ENCODE measurements at places on chromosomes 1 and 21. TPM values are rescaled to one million over a fixed set of nuclear protein-coding genes. Genes with fewer than 3 reads are reported as not detected.

Gene ADCY10
- total RNA-seq, result 0.07 TPM

Gene GJA4
- total RNA-seq, result 35.9 TPM

Gene OR2T29
- not detected for total RNA-seq

Gene UBASH3A
- not detected for total RNA-seq

Gene ACTL8
- total RNA-seq, result not detected

Gene LCE1F
- not detected for total RNA-seq

Gene WLS
- 140 TPM for total RNA-seq

Gene MTOR
- total RNA-seq, result 65.8 TPM

Gene KRTAP13-2
- total RNA-seq, result not detected

Gene SLAMF9
- total RNA-seq, result not detected

Gene RGS16
- total RNA-seq, result not detected

Gene ERICH3
- total RNA-seq, result not detected

Gene SPATA21
- under 0.01 TPM for total RNA-seq

Gene HES4
- 9.9 TPM for total RNA-seq

Gene OR6K3
- not detected for total RNA-seq

Gene SLC30A2
- total RNA-seq, result not detected

Gene PI4KB
- 43.9 TPM for total RNA-seq

Gene PCNX2
- total RNA-seq, result 9.1 TPM

Gene FAM110D
- total RNA-seq, result 0.66 TPM

Gene HDGF
- 275 TPM for total RNA-seq

Gene CHI3L1
- total RNA-seq, result 2.9 TPM

Gene CRYAA
- total RNA-seq, result not detected

Gene FALEC
- total RNA-seq, result not detected

Gene LMX1A
- total RNA-seq, result not detected

Gene LAD1
- total RNA-seq, result not detected

Gene MRTO4
- 45.2 TPM for total RNA-seq

Gene RHBDL2
- total RNA-seq, result 0.22 TPM

Gene BMP8B
- 0.22 TPM for total RNA-seq

Gene EPHA8
- not detected for total RNA-seq

Gene NCMAP
- total RNA-seq, result not detected

Gene LCE2C
- total RNA-seq, result not detected

Gene LEFTY2
- not detected for total RNA-seq

Gene PLA2G5
- 0.36 TPM for total RNA-seq

Gene GON4L
- total RNA-seq, result 48.1 TPM

Gene BARHL2
- not detected for total RNA-seq

Gene STPG1
- 8.5 TPM for total RNA-seq

Gene VHLL
- total RNA-seq, result not detected

Gene S100A5
- total RNA-seq, result not detected

Gene L1TD1
- not detected for total RNA-seq

Gene ANKRD65
- total RNA-seq, result 0.07 TPM

Gene SLFNL1
- 0.27 TPM for total RNA-seq

Gene GNG4
- not detected for total RNA-seq

Gene SH2D1B
- total RNA-seq, result not detected

Gene ASH1L
- 39.4 TPM for total RNA-seq

Gene LPAR3
- not detected for total RNA-seq

Gene CYP4A22
- total RNA-seq, result 0.07 TPM

Gene TMCO4
- 6.0 TPM for total RNA-seq

Gene ADGRB2
- total RNA-seq, result 0.79 TPM

Gene HTR6
- total RNA-seq, result not detected

Gene PINK1
- 24.1 TPM for total RNA-seq

Gene EDARADD
- not detected for total RNA-seq

Gene CLCNKA
- not detected for total RNA-seq

Gene AZIN2
- total RNA-seq, result 1.4 TPM

Gene S100A7
- total RNA-seq, result not detected

Data from thoracic aorta endothelial cell (primary cell).